PC-9 (cell line): ENCODE measurements at places on chromosomes 6 and 20.

GRCh38 chr20:12638633-12639312 is 370.0 kb upstream of the SPTLC3 start:
- no peak for DNase-seq

DNA sequence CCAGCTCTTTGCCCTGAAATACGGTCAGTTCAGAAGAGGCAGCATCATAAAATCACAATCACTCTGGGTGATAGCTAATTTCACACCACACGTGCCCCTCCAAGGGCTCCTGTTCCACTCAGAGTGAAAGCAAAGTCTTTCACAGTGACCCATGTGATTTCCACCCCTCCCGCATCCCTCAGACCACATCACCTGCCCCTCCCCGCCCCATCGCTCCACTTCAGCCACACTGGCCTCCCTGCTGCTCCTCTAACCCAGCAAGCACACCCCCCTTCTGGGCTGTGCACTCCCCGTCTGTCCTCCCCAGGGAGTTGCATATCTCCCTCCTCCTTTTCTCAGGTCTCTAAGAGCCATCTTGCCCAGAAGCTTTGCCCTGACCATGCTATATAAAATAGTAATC is 74.5 kb downstream of the PSMG4 start:
- no peak for DNase-seq

DNA sequence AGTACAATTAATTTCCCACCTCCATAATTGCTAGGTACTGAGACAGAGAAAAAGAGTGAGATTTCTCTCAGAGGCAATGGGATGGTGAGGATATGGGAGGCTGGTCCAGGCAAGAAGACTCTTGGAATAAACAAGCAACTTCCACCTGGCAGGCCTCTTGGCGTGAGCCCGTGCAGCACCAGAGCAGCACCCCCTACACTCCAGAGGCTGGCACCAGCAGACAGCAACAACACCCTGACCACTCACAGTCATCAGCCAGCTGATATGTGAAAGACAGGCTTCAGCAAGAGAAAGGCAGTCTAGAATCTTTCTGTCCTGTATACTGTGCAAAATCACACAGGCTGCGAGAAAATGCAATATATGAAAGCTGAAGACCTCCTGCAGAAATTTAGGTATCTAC is 59.7 kb downstream of the KIF13A start:
- DNase-seq, result no peak

DNA sequence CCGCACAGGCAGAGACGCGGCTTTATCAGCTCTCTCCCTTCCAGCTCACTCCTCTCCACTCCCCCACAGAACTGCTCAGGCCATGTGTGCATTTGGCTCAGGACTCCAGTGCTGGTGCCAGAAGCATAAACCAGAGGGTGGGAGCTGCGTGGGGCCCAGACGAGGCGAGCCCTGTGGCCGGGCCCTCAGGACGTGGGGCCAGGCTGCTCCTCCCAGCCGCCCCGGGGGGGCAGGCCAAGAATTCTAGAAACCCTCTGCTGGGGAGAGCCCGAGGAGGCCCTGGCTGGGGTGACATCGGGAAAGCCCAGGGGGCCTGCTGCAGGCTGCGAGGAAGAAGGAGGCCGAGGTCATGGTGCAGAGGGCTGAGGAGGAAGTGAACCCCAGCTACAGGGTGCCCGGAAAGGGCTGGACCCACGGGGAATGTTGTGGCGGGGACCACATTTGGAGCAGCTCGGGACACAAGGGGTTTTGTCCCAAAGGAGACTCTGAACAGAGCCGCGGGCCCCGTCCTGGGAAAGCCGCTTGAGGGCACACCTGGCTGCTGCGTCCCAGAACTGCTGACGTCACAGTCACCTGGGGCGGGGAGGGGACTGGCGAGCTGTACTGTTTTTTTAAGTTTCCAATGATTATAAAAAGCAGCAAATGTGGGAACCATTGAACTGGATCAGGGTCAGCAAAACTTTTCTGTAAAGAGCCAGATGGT is 107.1 kb downstream of the BANF2 start:
- DNase-seq, result no peak

- no peak for DNase-seq
Observed at GRCh38 chr20:61584851-61585250, 332.8 kb downstream of the CDH4 start.

DNA sequence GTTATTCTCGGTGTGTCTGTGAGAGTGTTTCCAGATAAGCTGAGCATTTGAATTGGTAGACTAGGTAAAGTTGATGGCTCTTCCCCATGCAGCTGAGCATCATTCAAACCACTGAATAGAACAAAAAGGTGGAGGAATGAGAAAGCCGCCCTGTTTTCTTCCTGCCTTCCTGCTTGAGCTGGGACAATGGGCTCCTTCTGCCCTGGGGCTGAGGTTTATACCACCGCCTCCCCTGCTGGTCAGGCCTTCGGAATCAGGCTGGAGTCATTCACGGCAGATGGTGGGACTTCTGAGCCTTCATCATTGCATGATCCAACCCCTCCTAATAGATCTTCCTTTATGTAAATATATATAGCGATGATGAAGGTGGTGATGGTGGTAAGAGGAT is 124.9 kb downstream of the ANKRD60 start:
- no peak for DNase-seq
